ENCODE measurements at places on chromosomes 16 and 17.

- DNase-seq = no peak
Measured at GRCh38 chr16:75466760-75467159, 2.3 kb upstream of the TMEM170A start.

DNA sequence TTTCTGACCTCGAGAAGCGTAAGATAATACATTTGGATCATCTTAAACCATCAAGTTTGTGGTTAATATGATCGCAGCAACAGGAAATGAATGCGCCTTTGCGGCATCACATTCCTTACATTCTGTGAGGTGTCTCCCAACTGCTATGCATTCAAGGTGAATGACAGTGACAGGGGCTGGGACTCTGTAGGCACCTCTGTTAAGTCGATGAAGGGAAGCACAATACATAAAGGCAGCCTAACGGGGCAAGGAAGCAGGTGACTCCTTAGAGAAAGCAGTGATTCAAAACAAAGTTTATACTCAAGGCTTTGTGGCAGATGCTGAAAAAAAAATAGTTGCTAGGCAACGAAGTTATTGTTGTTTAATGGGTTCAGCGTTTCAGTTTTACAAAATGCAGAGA lies 21.6 kb upstream of the EVPL start:
- DNase-seq = no peak

GRCh38 chr16:67245186-67245585 lies 2.1 kb downstream of the FHOD1 start:
- DNase-seq = no peak

GRCh38 chr17:46011711-46012505 lies 12.9 kb downstream of the STH start:
- DNase-seq = no peak

- no peak for DNase-seq
Measured at GRCh38 chr17:38942696-38943334, 17.4 kb downstream of the LASP1NB start.

GRCh38 chr16:63096857-63097256 lies 1060.6 kb upstream of the CDH8 start:
- DNase-seq = no peak

DNA sequence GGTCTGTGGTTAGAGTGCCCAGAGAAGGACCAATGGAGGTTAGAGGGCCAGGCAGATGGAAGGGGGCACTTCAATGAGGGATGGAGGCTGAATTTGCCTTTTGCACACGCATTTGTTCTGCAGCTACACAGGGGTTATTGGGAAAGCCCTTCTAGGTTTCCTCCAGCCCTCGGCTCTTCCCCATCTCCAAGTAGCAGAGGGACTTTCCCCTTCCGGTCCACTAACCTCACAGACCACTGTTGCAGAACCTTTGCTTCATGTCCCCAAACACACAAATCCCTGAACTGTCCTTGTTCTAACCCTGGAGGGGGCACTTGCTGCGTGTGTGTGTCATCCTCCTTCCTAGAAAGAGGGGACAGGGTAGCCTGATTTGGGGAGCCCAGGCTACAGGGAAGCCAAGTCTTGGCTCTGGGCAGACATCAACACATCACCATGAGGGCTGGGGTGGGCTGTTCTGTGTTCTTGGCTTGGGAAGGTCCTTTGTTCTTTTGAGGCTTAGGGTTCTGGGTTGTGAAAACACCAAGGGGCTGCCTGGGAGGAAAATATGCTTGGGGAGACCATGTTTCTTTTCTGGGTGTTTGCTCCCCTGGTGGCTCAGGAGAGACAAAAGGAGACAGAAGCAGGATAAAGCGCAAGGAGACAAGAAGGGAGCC lies 7.3 kb upstream of the NR1D1 start:
- DNase-seq = no peak

GRCh38 chr16:15963307-15963910 lies 14.0 kb downstream of the ABCC1 start:
- DNase-seq = no peak

DNA sequence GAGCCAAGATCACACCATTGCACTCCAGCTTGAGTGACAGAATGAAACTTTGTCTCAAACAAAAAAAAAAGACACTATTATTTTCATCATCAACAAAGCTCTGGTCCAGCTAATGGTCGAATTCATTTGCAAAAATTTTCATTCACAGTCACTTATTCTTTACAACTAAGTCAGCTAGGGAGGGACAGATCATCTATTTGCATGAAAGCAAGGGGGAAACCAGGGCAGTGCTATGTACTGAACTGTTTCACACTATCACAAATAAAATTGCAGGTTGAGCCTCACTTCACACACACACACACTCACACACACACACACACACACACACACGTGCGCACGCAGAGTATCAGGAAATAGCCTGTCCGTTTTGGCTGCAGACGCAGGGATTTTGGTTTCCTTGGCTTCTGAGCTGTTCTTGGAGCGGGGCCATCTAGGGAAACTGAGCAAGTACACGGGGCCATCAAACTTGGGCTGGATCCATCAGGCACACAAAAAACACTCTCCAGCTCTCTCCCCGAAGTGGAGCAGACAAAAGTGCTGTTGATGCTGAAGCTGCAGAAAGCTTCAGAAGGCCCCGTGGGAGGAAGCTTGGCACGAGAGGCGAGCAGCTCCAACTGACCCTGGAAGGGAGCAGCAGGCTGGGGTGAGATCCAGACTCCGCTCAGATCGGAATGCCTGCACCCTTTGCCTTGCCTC lies 44.3 kb upstream of the HELZ start:
- no peak for DNase-seq

DNA sequence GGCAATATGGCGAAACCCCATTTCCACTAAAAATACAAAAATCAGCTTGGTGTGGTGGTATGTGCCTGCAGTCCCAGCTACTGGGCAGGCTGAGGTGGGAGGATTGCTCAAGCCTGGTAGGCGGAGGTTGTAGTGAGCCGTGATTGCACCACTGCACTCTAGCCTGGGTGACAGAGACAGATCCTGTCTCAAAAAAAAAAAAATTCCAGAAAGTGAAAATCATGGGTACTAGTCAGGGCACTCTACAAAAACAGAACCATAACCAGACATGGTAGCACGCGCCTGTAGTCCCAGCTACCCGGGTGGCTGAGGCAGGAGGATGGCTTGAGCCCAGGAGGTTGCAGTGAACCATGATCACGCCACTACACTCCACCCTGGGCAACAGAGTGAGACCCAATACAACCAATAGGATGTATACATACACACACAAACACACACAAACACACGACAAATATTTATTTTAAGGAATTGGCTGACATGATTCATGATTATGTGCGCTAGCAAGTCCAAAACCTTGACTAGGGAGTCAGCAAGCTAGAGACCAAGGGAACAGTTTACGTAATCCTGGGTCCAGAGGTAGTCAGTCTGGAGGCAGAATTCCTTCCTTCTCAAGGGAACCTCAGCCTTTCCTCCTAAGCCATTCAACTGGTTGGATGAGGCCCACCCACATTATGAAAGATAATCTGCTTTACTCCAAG lies 11.6 kb upstream of the GP1BA start:
- no peak for DNase-seq

Data from activated gamma-delta T cell treated with Interleukin-2 at 50 U/mL for 16 hours (primary cell).